GM23338 (cell line): ENCODE measurements at places on chromosomes 13 and 19.

DNA sequence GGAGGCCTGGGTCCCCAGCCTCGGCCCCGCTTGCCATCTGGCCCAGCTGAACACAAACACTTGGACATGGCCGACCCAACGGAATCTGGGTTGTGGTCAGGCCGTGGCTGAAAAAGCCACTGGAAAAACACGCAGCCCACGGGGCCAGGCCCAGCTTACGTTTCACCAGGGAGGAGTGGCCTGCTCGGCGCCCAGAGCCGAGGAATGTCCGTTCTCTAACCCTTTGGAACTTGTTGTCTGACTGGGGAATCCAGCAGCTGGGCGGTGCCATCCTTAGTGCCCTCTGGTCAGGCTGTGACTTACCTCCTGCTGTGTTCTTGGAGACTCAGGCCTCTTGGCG, 13.8 kb downstream of the CILP2 start:
- DNase-seq = no peak

DNA sequence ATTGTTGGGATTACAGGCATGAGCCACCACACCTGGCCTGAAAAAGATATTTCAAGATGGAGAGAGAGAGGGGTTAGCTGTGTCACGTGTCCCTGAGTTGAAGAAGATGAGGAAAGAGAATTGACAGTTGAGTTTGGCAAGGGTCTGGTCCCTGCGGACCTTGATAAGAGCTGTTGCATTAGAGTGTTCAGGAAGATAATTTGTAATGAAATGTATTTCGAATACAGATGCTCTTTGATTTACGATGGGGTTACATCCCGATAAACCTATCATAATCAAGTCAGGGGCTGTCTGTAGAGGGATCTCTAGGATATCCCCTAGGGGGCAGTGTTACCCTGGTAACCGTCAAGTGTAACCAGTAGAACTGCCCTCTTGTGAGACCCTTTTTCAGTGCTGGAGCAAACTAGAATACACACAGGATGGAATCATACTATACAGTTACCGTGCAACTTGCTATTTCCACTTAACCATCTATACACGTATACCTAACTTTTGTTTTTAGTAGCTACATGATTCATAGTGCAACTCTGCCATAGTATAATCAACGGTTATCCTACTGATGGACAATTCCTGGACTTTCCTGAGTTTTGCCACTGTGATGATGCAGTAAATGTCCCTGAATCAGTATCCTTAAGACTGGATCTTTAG, 1.5 kb upstream of the ELOF1 start:
- DNase-seq = peak; percentile 95

DNA sequence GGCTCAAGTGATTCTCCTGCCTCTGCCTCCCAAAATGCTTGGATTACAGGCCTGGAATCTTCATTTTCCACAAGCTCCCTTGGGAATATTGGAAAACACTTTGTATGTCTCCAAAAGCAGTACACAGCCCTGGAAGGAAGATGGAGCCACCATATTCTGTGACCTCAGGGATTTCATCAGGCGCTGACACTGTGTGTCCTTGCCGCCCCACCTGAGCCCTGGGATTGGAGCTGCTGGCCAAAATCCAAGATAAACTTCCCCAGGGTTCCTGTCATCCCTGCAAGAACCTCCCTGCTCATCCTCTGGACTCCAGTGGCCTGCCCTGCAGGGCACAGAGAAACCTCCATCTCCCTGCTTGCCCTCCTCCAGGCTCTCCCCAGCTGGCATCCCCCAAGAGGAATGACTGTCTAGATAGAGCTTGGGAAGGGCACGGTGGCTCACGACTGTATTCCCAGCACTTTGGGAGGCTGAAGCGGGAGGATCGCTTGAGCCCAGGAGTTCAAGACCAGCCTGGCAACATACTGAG, 1.3 kb upstream of the GNG7 start:
- no peak for DNase-seq

DNA sequence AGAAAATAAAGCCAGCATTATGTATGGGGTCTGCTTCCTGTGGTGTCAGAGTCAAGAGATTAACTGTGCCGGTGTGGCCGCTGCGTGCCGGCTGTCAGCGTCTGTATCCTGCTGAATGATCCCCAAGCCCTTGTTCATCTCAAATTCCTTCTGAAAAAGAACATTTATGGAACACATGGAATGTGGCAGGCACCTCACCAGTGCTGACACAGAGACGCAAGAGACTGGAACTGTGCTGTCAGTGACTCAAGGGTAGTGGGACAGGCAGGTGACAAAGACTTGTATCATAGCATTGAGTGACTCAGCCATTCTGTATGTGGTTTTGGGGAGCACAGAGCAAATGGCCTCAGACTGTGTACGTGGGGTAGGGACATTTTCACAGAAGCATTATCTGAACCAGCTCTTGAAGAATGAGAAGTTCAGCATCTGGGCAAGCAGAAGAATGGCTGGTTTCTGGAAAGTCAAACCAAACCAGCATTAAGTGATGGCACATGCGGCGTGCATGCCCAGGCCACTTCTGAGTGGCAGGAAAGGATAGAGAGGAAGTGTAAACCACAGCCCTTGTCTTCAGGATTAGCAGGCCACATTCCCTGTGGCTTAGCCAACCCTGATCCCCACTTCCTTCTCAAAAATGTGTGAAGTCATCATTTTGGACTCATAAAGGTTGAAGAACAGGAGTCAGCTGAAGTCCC, 54.0 kb upstream of the IRS2 start:
- no peak for DNase-seq

DNA sequence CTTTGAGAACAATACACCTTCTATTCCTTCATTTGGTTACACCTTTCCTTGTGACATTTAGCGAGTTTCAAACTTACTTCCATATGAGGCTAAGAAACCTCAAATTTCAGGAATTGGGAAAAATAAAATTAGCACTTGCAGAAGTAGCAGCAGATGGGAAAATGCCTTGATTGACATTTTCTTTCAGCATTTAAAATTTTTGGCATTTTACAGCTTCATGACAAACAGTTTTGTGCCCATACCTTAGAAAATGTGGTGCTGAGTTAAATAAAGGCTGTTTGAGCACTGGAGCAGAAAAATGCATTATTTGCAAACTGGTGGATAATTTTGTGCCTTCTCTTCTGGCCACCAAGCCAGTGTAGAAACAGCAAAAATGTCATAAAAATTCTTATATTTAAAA, 95.4 kb downstream of the PCDH17 start:
- DNase-seq = no peak

DNA sequence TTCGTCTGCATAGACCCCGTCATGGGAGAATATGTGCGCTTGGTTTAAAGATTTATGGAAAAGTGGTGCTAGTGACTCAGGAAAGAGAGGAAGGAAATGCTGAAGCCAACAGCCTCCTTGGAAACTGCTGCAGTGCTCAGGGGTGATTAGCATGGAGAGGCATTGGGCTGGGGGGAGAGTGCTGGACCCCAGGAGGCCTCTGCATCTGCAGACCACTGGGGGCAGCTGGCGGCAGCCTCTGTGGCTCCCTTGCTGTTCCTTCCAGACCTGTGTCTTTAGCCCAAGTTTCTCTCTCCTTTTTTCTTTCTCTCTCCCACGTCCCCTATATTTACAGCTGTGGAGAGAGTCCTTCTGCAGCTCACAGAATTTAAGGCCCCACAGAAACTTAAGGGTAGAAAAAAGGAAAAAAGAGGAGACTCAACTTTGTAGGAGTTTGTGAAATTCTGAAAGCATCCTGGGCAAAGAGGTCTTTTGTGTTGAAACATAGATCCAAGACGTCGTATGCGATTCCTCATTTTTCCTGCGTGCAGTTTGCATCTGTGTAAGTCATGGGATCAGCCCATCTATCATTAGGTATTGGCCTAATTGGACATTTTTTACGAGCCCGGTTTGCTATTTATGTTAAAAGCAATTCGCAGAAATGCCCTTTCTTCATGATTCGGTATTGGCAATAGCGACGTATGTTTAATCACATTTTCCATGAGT, 116.2 kb upstream of the ZNF536 start:
- peak; percentile 63 for DNase-seq
